T-helper 17 cell (primary cell): ENCODE measurements at places on chromosomes 6 and 20.

DNA sequence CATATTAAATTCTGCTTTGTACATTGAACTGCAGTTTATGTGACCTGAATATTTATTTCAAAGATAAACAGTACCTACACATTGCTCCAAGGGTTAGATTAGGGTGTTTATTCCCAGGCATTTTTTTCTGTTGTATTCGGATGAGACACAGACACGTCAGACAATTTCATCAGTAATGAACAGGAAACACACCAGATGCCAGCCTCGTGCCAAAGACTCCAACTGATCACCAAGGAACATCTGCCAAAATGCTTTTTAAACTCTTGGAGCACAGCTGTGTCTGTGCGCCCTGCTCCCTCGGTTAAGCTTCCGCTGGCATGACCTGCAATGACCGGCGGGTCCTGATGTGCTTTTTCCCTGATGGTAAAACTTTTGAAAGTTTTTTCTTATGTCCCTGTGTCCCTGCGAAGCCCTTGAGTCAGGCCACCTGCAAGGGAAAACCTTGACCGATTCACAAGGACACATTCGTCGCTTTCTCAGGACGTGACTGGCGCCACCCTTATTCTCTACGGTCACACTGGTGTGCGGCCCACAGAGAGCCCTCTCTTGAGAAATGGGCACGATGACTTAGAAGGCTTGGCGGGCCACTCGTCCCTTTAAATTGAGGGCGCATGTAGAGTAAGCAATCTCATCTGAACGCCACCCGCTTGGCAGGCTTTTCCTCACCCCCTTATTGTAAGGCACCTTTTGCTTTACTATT lies 173.9 kb downstream of the QKI start:
- no peak for DNase-seq

- no peak for DNase-seq
Observed at GRCh38 chr6:148419430-148419829, 76.8 kb downstream of the SASH1 start.

GRCh38 chr6:31407699-31408098 lies 4.3 kb downstream of the MICA start:
- DNase-seq: no peak

GRCh38 chr6:105746130-105746505 lies 340.0 kb upstream of the PRDM1 start:
- DNase-seq: no peak

DNA sequence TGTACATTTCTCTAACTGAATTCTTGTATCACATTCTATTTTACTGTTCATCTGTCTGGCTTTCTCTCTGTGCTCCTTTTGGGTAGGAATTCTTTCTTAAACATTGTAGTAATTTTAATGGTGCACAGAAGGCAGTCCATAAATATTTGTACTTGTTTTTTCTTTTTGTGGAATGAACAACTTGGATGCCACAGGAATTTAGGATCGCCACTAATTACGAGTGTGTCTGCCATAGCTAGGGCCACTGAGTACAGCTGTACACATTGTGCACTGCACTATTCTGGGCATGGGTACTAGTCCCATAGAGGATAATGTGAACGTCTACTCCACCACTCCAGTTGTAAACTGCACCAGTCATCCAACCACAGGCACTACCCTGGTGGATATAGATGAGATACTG lies 39.3 kb upstream of the TMEM200A start:
- no peak for DNase-seq

GRCh38 chr20:3783511-3784195 lies 2.4 kb upstream of the SPEF1 start:
- DNase-seq: no peak

- no peak for DNase-seq
Observed at GRCh38 chr20:64253443-64253842, 2.1 kb upstream of the PCMTD2 start.

GRCh38 chr6:129679758-129680157 lies 30.2 kb downstream of the ARHGAP18 start:
- no peak for DNase-seq

- no peak for DNase-seq
Observed at GRCh38 chr20:36391456-36391855, 85.3 kb downstream of the DLGAP4 start.

GRCh38 chr6:16576451-16577368 lies 184.6 kb downstream of the ATXN1 start:
- no peak for DNase-seq

DNA sequence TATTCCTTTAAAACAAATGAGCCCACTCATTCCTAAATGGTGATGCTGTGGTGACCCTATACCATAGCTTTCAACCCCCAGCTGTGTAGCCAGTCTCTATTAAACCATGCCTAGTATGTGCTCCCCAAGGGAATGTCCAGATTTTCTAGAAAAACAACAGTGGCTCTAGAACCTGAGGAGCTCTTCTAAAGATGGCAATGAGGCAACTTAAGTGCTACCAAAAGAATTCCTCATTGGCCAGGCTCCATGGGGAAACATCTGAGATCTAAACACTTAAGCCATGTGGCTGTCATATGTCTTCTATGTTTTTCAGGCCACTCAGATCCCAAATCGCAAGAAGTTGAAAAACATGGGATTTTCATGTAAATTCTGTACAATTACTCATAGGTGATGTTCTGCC lies 191.0 kb downstream of the TPBG start:
- no peak for DNase-seq

- DNase-seq: no peak
Observed at GRCh38 chr6:47478233-47479139, 897 bp downstream of the CD2AP start.

- DNase-seq: no peak
Observed at GRCh38 chr6:44067173-44068139, 59.8 kb downstream of the MRPL14 start.

GRCh38 chr20:51094221-51094620 lies 71.3 kb upstream of the KCNG1 start:
- no peak for DNase-seq
